ENCODE measurements at places on chromosomes 1 and 21.

DNA sequence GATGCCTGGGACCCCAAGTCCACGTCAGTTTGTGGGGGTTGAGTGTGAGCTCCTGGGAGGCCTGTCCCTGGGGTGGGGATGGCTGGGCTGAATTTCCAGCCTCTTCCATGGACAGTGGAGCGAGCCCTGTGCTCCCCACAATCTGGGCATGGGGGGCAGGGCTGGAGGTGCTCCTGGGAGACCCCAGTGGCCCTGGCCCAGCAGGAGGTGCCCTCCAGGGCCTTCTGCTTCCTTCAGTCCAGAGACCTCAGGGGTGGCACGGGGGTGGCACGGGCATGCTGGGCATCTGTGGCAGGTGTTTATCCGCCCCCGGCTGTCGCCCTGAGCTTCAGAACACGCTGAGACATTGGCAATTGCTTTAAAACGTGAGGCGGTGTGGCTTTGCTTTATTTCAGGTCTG lies 40.9 kb downstream of the MORN1 start:
- peak; percentile 87 for DNase-seq

DNA sequence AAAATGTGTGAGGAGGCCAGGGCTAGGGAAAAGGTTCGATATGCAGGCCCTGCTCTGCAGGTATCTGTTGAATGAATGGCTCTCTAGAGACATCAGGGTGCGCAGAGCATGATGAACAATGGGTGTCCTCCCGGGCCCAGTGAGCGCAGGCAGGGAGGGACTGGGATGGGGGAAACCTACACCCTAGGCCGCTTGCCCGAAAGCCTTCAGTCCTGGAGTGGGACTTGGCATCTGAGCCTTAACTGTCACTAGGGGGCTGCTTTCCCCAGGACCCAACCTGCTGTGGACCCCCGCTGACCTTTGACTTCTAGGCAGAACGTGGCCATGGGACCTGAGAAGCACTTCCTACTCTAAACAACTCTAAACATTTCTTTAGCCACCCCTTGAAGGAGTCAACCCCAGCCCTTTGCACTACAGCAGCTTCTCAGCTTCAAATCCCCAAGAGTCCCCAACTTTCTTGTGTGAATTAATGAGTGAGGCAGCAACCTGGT lies 444 bp upstream of the MAP3K6 start:
- DNase-seq = no peak

- no peak for DNase-seq
These were observed 380.0 kb upstream of the ADGRL2 start for GRCh38 chr1:81420760-81421159.

DNA sequence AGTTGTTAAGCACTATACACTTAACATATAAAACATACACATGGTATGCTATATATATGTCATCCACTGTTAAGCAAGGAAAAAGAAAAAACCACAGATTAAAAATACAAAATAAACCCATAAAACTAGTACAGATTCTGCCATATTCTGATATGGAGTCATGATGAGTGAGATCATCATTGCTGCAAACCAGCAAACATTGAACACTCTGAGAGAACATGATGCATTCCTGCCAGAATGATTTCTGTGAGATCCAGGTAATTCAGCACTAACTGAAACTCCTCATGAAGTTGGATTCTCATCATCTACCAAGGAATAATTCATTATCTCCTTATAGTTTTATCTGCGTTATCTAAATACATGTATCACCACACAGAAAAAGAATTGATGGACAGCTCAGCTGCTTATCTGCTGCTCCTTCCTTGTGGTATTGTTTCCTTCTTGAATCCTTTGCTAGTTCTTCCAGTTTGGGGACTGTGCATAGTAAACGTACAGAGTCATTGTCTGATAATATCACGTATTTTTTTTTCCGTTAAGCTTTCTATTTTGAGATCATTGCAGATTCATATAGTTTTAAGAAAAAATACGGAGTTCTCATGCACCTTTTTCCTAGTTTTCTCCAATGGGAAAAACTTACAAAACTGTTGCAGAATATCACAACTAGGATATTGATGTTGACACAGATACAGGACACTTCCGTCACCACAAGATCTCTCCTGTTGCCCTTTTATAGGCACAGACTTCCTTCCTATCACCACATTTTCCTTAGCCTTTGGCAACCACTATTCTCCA lies 9.3 kb downstream of the RAB4A start:
- no peak for DNase-seq

Measured in osteoblast (primary cell).